Neural progenitor cell (in vitro differentiated cells): ENCODE measurements at places on chromosomes 16 and 17. TPM values are rescaled to one million over a fixed set of nuclear protein-coding genes. Genes with fewer than 3 reads are reported as not detected.

Gene PIMREG
- 71.3 and 151 TPM in 2 replicates for total RNA-seq

- no peak for DNase-seq
Measured at GRCh38 chr17:39236981-39237441, 11.3 kb upstream of the STAC2 start.

- DNase-seq = peak; percentile 82
Measured at GRCh38 chr16:85750827-85751697, at the start of gene C16orf74. Gene C16orf74 (minus strand): TSS chr16:85751096. CDS start chr16:85735217, 15,879 bp downstream.

DNA sequence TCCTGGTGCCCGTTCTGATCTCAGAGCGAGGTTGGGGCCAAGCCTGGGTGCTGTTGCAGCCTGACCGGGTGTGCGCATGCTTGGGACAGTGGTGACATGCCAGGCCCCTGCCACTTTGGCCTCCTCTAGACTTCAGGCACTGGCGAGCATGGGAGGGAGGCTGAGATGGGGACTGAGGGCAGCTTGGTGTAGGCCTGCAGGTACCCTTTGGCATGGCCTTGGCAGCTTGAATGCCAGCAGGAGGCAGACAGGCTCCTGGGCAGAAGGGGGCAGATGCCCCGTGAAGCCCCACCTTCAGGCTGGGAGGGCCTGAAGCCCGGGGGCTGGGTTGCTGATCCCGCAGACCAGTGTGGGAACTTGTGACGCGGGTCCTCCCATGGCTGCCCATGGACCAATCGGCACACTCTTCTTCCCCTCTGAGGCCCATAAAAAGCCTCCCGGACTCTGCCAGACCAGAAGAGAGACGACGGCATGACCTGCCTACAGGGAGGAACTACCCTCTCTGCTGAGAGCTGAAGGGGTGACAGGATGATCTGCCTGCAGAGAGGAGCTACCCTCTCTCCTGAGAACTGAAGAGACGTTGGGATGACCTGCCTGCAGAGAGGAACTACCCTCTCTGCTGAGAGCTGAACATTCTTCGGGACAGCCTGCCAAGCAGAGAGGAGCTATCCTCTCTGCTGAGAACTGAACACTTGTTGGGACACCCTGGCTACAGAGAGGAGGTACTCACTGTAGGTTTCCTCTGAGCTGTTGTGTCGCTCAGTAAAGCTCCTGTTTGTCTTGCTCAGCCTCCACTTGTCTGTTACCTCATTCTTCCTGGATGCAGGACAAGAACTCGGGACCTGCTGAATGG lies 17.5 kb downstream of the RHOT1 start:
- no peak for DNase-seq

DNA sequence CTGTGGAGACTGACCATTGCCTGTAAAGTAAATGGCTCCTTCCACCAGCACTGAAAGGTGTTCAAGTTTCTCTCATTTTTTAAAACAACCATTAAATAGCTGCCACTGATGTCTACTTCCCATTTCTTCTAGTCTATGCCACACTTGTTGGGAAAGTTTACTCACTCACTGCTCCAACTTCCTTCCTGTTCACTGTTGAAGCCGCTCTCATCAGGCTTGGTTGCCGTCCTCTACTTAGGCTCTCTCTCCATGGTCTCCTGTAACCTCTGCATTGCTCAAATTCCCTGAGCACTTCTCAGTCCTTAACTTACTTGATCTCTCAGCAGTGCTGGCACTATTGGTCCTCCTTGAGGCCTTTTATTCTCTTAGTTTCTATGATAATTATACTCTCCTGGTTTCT lies 32.4 kb downstream of the SNX11 start:
- no peak for DNase-seq

DNA sequence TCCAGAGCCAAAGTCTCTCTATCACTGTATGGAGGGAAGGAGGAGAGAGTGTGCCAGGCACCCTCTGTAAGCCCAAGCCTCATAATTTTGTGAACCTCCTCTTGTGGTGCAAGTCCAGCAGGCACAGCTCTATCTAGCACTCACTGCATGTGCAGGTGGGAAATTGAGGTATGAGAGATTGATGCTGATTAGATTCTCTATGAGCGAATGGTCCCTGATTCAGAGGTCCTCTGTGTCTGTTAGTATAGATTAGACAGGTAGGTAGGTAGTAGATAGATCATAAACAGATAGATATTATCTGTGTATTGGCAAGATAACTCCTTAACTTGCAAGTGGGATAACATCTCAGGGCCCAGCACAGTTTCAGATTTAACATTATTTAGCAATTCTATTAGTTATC lies 209.5 kb downstream of the CNTNAP4 start:
- no peak for DNase-seq

Gene NUPR1
- 0.03 TPM in 1 of 2 replicates, not detected in the other for total RNA-seq

DNA sequence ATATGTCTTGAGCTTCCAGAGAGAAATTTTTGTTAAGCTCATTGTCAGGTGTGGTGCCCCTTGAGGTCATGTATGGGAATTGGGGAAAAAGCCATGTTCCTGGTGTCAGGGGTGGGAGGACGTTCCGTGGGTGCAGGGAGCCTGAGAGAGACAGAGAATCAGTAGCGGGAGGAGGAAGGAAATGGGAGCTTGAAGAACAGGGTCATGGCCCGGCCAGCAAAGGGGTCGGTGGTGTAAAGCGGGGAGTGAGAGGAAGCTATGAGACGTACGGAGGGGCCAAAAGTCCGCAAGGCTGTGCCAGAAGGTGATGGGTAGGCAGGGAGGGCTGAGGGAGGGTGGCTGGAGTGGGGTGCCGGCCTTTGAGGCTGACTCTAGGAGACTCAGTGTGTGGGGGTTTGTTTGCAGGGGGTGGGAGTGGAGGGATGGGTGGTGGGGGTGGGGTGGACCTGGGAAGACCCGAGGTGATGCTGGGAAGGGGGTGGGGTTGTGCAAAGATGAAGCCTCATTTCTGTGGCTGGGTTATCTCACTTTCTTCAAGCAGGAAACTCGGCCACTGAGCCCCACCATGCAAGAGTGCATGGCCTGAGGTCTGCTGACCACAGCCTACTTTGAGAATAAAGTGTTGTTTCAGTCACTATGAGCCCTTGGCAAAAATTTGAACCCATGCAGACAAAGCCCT lies 63.6 kb downstream of the PLCG2 start:
- no peak for DNase-seq

- DNase-seq = no peak
Measured at GRCh38 chr17:73444021-73444420, 132.2 kb upstream of the CDC42EP4 start.
